ENCODE measurements at places on chromosomes 1 and 21.

- DNase-seq, result no peak
These were observed 124.0 kb downstream of the SYT14 start for GRCh38 chr1:210061992-210062391.

- DNase-seq, result peak; percentile 49
These were observed at the start of gene S1PR1 for GRCh38 chr1:101236516-101237228. S1PR1 (plus strand) TSS chr1:101237019; CDS start chr1:101238985, 1,966 bp downstream.

DNA sequence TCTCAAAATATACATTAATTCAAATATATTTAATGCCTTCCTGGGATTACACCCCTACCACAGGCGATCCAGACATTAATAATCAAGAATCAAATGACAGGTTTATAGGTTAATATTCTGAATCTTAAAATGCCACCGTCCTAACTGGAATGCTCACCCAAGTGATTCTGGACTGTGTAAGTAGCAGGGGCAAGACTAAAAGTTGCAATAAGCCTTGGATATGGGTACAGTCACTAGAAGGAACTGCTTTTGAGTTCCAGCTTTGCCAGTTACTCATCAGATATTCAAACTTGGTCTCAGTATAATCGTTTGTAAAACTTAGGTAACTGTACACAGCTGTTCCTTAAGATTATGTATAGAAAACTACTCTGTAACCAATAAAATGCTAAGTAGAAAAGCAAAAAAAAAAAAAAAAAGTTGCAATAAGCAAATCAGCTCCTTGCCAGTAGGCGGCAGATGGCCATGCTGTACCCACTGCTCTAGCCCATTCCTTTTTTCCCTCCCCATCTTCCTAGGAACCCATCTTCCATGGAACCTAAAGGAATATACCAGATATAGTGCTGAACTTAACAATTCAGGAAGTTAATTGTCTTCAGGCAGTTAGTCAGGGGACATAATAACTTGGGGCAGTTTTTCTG, 10.5 kb downstream of the RO60 start:
- no peak for DNase-seq

DNA sequence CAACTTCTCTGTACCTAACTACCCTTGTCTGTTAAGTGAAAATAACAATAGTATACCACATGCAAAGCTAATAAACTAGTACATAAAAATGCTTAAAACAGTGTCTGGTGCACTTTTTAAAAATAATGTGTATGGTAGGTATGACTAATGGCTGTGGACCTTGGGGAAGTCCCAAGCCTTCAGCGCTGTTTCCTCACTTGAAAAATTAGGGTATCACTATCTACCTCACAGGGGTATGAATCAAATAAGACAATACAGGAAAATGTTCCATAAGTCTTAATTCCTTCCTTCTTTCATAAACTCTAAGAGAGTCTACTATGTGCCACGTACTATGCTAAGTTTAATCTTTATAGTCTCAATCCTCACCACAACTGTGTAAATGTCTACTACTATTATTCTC, 32.0 kb downstream of the EGLN1 start:
- DNase-seq, result peak; percentile 72

DNA sequence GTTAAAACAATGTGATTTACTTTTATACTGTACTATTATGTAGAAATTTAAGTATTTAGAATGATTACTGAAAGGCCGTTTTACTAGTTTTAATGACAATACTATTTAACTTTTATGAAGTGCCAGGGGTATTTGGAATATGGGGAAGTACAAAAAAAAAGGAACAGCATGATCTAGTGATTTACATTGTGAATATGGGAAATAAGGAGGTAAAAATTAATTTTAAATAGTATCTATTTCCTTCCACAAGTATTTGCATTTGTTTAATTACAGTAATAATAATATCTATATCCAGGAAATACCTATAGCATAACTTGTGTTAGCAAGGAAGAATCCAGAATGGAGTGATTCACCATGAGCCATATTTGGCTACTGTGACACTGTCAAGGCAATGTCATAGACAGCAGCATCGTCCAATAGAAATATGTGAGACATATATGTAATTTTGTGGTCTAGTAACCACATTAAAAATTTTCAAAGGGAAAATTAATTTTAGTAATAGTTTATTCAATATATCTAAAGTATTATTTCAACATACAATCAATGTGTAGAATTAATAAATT, 22.0 kb downstream of the CNST start:
- peak; percentile 65 for DNase-seq

GRCh38 chr1:153536012-153536670, 350 bp upstream of the S100A6 start:
- DNase-seq, result peak; percentile 90

- no peak for DNase-seq
These were observed 1.1 kb downstream of the SHISAL2A start for GRCh38 chr1:52634111-52634510.

DNA sequence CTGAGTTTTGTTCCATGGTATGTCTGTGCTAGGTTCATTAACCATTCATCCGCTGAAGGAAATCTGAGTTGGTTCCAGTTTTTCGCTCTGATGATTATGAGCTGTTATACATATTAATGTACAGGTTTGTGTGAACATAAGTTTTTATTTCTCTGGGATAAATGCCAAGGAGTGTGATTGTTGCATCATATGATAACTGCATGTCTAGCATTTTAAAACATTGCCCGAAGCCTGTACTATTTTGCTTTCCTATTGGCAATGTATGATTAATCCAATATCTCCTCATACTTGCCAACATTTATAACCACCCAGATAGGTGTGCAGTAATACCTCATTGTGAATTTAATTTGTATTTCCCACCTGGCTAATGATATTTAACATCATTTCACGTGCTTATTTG, 322.7 kb downstream of the ZNF326 start:
- no peak for DNase-seq

- no peak for DNase-seq
These were observed 971 bp upstream of the RNF2 start for GRCh38 chr1:185044387-185044786.

DNA sequence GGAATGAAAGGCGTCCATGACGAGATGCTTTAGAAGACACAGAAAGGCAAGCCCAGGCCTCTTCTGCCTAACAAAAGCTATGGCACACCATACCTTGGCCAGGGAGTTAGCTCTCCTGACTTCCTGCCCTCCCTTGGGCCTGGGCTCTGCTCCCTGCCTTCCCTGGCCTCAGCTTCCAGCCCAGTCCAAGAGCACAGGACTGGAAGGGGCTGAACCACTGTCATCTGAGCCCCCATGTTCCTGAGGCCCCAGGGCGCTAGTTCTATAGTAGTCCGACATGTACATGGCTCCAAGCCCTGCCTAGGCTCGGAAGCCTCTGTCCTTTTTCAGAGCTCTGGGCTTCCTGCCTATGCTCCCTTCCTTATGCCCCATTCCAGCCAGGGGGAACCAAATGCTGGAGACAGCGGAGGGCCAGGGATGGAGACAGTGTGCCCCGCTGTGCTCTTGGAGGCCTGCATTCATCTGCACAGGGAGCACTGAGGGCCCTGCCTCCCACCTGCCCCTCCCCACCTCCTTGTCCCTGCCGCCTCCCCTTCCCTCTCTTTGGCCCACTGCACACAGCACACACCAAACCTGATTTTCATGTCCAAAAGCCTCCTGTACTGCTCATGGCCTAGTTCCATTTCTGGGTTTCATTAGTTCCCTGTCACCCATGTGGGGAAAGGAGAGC, 240.1 kb downstream of the RHOU start:
- no peak for DNase-seq

DNA sequence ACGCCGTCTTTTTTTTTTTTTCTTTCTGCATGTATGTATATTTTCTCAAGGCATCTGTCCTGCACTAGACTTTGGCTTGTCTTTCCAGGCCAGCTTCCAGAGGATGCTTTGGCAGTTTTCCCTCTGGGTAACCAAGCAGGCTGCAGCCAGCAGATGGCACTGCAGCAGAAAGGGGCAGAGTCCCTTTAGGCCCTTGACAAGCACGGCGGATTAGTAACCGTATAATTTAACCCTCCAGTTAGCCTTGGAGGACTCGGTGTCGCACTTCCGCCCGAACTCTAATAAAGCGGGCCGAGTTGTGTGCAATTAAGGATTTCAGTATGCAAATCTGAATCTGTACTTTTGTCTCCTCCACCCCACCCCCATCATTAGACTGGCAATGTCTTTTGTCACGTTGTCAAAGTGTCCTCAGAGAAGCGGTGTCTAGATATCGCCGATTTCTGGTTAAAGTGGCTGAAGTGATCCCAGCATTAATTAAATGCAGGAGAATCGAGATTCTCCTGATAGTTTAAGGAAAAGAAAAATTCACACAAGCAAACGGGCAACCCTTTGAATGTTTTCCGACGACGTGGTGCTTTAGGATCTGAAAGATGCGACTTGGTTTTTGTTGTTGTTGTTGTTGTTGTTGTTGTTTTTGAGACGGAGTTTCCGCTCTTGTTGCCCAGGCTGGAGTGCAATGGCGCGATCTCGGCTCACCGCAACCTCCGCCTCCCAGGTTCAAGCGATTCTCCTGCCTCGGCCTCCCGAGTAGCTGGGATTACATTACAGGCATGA, 1.1 kb upstream of the TMEM167B start:
- peak; percentile 73 for DNase-seq

DNA sequence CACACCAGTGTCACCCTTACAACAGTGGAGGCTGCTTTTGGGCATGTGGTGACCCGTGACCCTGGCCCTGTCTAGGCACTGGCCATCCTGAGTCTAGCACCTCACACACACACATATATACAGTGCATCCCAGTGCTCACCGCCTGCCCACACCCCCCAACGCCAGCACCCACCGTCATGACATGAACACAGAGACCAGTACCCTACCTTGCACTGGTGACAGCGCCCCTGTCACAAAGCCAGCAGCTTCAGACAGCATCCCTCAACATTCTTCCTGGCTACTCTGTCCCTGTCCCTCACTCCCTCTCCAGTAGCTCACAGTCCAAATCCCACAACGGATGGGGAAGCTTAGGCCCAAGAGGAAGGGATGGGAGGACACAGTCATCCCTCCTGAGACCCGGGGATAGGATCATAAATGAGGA, 27.1 kb downstream of the AHDC1 start:
- no peak for DNase-seq

DNA sequence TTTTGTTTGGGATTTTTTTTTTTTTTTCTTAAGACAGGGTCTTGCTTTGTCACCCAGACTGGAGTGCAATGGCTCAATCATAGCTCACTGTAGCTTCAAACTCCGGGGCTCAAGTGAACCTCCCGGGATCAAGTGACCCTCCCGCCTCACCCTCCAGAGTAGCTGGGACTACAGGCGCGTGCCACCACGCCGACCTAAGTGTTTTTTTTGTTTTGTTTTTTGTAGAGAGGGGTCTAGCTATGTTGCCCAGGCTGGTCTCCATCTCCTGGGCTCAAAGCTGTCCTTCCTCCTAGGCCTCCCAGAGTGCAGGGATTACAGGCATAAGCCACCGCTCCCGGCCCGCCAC, 776 bp downstream of the HLCS start:
- peak; percentile 8 for DNase-seq

GRCh38 chr1:212289262-212290077, 4.3 kb downstream of the PPP2R5A start:
- DNase-seq, result no peak

DNA sequence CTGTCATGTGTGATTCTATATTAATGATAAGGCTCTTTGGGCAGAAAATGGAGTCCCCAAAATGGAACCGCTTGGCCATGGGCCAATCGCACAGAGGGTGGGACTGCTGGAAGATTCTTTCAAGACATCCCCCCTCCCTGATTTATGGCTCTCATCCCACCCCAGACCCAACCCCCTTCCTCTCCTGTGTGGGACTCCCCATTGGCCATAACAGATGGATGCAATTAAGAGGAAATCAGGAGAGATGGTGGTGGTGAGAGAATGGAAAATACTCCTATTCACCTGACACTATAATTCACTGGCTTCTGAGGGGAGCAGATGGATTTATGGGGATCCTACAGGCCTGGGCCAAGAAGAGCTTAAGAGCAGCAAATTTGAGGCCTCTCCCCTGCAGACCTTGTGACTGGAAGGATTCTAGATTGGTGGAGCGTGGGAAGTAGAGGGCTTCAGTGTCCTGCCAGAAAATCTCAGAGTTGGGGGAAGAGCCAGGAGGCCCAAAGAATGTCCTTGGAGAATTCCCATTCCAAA, 1.7 kb downstream of the IGFN1 start:
- peak; percentile 65 for DNase-seq

DNA sequence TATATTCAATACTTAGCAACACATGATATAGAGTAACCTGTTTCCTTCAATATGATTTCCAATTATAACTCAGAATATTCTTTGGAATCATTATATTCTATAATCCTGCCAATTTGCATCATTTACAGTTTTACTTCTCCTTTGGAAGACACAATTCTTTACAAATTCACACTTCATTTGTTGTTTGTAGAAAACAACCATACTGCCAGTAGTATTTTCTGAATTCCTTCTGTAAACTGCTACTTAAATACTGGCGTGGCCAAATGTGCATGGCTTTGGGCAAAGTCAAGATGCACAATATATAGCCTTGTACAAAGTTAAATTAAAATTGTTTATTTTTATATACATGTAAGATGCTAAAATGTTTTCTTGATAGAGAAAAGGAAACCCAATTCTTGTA, 687.1 kb upstream of the NEGR1 start:
- DNase-seq, result no peak

DNA sequence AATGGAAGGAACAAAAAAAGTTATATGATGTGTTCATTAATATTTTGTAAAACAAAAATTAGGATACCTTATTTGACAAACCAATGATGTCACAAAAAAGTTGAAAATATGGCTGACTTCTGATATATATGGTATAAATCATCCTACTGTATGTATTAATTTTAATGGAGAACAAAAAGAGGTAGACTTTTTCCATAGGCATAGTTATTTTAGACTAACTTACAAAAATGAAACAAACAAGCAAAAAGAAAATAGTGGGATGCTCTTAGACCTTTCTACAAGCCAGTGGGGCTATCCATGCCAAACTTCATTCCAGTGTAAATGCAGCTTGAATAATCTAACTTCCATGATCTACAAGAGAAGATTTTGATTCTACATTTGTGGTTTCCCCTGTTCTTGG, 522 bp upstream of the SPTA1 start:
- no peak for DNase-seq

DNA sequence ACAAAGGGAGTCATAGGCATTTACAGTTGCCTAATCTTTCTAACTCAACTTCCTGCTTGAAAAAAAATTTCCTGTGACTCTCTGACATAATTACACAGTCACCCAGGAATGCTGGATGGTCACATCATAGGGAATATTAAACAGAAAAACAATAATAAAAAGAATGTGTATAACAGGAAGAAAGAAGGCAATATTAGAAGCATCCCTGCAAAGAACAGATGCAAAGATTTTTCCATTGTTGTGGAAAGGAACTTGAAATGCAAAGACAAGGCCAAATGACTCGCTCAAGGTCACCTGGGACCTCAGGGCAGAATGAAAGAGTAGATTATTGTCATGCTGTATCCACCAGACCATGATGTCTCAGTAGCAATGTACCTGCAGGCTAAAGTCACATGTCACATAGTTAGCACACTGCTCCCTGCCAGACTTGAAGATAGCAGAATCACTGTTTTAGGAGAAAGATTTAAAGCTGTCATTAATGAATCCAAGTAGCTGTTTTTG, 184.3 kb downstream of the CYYR1 start:
- peak; percentile 48 for DNase-seq

GRCh38 chr21:36910581-36911307, 55.7 kb downstream of the HLCS start:
- DNase-seq, result peak; percentile 73

GRCh38 chr1:116257341-116257767, 115.7 kb upstream of the ATP1A1 start:
- DNase-seq, result no peak
